Activated CD8-positive, alpha-beta memory T cell treated with anti-CD3 and anti-CD28 coated beads for 1 hour (primary cell): ENCODE measurements at places on chromosomes 7 and 10.

- peak; percentile 46 for DNase-seq
These were observed 1.9 kb downstream of the ARID5B start for GRCh38 chr10:61903221-61903927.

DNA sequence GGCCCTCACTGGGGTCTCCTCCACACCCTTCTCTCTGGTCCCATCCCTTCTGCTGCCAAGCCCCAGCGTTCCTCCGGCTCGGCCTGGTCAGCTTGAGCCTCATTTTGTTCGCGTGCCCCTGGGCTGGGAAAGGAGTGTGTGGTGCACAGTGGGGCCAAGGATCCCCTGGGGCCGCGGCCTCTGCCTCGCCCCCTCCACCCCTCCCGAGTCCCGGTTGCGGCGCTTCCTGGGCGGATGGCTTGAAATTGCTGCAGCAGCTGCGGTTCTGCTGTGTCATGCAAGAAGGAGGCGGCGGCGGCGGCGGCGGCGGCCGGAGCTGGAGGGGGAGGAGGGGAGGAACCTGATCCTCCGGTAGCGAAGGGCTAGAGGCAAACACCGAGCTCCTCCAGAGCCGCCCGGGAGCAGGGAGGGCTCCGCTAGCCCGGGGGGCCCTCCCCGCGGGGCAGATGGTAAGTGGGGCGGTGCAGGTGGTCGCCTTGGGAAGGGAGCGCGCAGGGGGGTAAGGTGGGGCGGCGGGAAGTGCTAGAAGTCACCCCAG, 217.8 kb upstream of the MKLN1 start:
- DNase-seq = peak; percentile 58

- DNase-seq = no peak
These were observed 231.3 kb upstream of the CELF2 start for GRCh38 chr10:10786109-10787090.

DNA sequence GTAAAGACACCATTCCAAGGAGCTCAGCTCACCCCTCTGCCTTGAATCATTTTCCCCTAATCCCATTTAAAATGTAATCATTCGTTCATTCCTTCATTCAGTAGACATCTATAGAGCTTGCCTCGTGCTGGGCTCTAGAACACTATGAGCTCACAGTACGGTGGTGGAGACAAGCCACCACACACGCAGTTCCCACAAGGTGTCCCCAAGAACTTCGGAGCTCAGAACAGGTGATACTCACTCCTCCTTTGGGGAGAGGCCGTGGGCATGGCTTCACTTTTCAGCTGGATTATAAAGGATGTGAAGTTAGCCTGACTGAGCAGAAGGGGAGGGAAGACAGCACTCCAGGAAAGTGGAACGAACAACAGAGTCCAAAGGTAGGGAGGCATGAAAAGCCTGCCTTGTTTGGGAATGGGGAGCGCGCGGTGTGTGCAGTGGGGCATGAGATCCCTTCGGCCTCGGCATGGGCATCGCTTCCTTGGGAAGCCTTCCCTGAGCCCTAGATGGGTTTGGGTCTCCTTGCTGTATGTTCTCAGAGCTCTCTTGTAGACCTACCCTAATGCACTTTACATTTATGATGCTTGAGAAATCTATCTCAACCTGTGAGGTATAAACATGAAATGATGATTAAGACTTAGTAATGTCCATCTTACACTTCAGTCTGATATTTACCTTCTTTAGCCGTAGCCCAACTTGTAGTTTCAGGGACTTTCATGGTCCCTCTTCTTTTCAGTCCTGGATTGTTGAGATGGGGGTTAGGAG, 809 bp upstream of the OGA start:
- DNase-seq = no peak

- DNase-seq = no peak
These were observed 1.8 kb downstream of the TNRC18 start for GRCh38 chr7:5421714-5422395.

GRCh38 chr10:31124852-31125251, 93.2 kb upstream of the ZNF438 start:
- DNase-seq = no peak

DNA sequence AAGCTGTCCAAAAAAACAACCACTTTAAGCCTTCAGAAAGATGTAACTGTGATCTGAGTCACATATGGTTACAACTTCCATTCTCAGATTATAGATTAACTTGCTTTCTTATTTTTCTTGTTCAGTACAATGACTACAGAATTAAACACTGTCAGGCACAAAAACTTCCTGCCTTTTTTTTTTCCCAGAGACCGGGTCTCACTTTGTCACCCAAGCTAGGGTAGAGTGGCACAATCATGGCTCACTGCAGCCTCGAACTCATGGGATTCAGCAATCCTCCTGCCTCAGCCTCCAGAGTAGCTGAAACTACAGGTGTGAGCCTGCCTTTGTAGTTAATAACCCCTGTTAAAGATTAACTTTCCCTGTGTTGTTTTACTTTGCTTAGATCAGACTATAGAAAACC, 163.2 kb downstream of the AVL9 start:
- no peak for DNase-seq

DNA sequence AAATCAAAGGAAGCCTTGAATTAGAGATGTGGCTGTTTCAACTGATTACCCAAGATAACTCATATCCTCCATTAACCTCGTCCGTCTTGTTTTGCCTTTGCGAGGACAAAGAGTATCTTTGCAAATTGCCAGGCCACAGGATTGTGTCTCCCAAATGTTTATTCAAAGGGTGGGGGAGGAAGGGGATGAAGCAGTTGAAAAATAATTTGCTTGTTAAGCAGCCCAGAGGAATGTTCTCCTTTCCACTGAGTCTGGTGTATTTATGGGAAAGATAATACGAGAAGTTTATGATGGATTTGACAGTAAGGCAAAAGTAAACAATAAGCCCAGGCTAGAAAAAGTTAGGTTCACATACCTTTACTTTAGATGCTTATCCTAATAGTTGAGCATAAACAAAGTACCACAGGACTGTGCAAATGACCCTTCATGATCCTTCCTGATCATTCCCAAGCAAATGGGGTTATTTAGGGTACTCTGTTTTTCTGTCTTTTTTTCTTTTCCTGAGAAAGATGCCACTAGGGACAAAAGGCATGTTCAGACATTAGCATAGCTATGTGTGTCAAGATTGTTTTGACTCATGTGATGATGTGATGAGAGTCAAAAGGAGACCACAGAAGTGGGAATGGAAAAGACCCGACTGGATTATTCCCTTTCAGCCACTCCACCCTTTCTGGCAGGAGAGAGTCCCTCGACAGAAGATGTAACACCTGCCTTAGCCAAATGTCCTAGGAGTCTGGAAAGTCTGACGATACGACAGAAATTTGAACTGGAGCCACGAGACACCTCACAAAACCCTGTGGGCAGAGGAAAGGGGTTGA, 243.0 kb upstream of the GLI3 start:
- DNase-seq = no peak

- DNase-seq = no peak
These were observed 419.9 kb downstream of the NRG3 start for GRCh38 chr10:82294874-82295378.

DNA sequence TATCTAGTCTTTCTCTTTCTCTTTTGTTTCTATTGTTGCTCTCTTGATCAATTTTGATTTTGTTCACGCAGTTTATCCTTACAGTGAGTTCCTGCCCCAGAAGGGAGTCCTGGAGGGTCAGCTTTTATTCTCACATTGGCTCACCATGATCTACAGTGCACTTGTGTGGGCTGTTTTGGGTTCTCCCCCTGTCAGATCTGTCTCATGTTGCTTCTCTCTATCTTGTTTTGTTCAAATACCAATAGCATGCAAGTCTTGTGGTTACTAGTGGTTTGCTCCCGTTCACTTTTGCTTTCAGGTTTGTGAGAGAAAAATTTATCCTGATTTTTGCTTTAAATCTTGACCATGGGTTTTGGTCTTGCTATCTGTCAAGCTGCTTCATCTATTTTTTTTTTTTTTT, 74.3 kb downstream of the PTN start:
- DNase-seq = no peak

GRCh38 chr7:305410-306151, 15.6 kb downstream of the FOXL3 start:
- no peak for DNase-seq

DNA sequence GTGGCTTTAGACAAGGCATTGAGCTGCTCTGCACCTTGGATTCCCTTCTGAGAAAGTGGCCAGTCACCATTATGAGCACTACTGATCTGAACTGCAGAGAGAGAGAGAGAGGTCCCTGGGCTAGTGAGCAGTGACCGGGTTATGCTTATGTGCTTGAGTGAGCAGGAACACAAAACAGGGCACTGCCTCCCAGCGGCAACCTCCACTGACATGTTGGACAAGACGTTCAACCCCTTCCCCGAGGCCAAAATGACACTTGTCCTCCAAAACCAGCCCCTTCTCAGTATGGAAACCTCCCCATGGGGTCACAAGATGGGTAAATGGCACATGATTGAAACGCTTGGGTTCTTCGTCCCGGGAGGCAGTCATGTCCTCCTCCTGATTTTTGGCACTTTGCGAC, 339.4 kb upstream of the ZMIZ1 start:
- no peak for DNase-seq

DNA sequence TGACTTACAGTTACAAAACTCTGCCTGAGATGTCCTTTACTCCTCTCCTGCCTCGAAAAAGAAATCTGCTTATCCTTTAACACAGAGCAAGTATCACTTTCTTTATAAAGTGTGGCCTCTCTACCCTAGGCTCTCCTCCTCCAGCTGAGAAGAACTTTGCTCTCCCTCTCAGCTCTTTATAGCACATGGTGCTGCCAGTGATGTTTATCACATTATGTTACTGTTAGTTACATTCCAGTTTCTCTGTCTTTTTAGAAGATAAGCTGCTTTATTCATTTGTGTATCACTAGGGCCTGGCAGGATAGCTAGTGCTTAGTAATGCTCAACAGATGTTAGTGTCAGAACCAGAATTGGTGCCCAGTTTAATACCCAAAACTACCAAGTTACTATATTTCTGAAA, 41.1 kb upstream of the TMEM229A start:
- DNase-seq = no peak

- no peak for DNase-seq
These were observed 87.4 kb downstream of the ZFAND4 start for GRCh38 chr10:45585131-45585530.

- no peak for DNase-seq
These were observed 79.0 kb upstream of the LSM8 start for GRCh38 chr7:118104812-118105441.

DNA sequence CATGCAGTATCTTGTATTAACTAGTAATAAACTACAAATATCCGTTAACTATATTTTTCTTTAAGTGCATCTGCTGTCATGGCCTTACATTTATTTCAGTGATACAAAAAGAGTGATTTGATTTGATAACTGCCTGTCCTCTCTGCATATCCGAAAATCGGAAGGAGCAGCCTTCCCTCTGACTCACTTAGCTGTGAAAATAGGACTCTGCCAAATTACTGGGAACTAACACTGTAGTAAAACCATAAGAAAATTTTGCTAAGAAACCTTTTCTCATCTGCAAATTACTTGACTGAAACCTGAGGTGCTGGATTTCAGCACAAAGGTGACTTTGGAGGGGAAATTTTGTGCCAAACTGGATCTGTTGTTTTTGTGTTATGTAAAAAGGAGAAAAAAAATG, 176.6 kb upstream of the MKLN1 start:
- no peak for DNase-seq

DNA sequence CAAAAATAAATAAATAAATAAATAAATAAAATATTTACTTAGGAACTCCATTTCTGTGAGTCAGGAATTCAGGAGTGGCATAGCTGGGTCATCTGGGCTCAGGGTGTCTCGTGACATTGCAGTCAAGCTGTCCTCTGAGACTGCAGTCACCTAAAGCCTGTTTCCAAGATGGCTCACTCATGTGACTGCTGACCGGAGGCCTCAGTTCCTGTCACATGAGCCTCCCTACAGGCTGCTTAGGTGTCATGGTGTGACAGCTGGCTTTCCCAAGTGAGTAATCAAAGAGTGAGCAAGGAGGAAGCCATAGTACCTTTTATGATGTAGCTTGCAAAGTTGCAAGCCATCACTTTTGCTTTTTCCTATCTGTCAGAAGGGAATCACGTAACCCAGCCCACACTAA, 128.6 kb upstream of the KCTD7 start:
- no peak for DNase-seq

DNA sequence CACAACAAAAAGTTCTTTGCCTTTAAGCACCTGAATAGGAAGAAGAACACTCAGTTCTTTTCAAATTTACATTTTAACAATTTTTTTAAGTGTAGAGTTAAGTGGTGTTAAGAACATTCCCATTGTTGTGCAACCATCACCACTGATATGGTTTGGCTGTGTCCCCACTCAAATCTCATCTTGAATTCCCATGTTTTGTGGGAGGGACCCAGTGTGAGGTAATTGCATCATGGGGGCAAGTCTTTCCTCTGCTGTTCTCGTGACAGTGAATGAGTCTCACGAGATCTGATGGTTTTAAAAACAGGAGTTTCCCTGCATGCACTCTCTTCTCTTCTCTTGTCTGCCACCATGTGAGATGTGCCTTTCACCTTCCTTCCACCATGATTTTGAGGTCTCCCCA, 155.7 kb downstream of the PLXNA4 start:
- DNase-seq = no peak

GRCh38 chr7:138663725-138664710, 37.1 kb downstream of the SVOPL start:
- DNase-seq = no peak

DNA sequence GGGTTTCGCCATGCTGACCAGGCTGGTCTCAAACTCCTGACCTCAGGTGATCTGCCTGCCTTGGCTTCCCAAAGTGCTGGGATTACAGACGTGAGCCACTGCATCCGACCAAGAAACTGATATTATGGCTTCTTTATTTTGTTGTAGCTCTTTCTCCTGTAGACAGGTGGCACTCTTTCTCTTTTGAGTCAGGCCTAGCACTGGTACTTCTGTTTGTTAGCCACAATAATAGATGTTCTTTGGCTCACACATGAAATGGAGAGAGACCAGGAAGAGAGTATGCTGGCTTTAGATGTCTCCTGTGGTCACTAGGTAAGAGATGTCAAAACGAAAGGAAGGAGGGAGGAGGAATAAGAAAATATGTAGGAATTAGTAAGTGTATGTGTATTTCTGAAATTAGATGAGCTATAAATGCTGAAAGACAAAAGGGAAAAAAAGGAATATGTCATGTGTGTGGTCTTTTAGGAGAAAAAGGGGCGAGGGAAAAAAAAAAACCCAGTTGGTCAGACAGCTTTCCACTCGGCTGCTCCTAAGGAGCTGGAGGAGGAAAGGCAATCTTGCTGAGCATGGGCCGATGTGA, 78.7 kb downstream of the CLEC2L start:
- no peak for DNase-seq
